Nasal cavity respiratory epithelium epithelial cell of viscerocranial mucosa (primary cell): ENCODE measurements at places on chromosomes 7 and 10. TPM values are rescaled to one million over a fixed set of nuclear protein-coding genes. Genes with fewer than 3 reads are reported as not detected.

DPYSL4 gene
- 11.7 TPM in 1 of 2 replicates, not detected in the other for total RNA-seq

GIMAP4 gene
- total RNA-seq, result not detected in 2 replicates

SPDYE16 gene
- total RNA-seq, result not detected in 2 replicates

NXPH1 gene
- not detected in 2 replicates for total RNA-seq

MSMB gene
- 0.34 and 21.0 TPM in 2 replicates for total RNA-seq

KAZALD1 gene
- total RNA-seq, result 0.78 and 2.4 TPM in 2 replicates

FGL2 gene
- total RNA-seq, result 0.34 TPM in 1 of 2 replicates, not detected in the other

ARMH3 gene
- 9.9 and 17.8 TPM in 2 replicates for total RNA-seq

SMARCD3 gene
- 1.4 and 5.6 TPM in 2 replicates for total RNA-seq

ELMO1 gene
- total RNA-seq, result 0.14 TPM in 1 of 2 replicates, not detected in the other

NEBL gene
- total RNA-seq, result 8.5 and 38.3 TPM in 2 replicates

NUTM2B gene
- 0.50 and 0.68 TPM in 2 replicates for total RNA-seq

ZNF467 gene
- 0.68 and 3.6 TPM in 2 replicates for total RNA-seq

CALHM1 gene
- not detected in 2 replicates for total RNA-seq

RP9 gene
- 12.2 and 14.7 TPM in 2 replicates for total RNA-seq

NUDT1 gene
- 4.4 and 7.9 TPM in 2 replicates for total RNA-seq
